ENCODE measurements at places on chromosomes 11 and 22.

DNA sequence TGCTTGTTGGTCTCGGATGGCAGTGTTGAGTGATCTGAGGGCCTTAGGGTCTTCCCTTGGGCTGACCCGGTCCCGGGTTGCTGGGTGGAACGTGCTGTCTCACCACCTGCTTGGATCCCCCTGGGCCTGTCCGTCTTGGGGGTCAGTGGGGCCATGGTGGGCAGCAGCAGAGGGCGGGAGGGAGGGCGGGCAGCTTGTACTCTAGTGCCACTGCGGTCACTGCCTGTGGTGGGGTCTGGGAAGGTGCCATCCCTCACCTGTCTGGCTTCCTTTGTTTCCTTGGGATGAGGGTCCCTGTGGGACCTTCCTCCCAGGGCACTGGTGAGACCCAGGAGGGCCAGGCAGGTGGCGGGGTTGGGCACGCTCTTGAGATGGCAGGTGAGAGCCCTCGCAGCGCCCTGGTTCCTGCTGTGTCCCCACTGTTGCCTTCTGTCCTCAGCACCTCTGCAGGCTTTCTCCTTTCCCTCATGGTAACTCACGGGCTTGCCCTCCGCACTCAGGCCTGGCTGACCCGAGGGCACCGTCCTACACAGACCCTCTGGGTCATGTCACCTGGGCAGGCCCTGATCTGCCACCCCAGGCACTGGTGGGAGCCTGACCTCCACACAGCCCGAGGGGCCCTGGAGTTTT lies 34.2 kb downstream of the TBC1D22A start:
- no peak for DNase-seq

- no peak for DNase-seq
Measured at GRCh38 chr11:114929351-114930000, 251.1 kb downstream of the NXPE2 start.

DNA sequence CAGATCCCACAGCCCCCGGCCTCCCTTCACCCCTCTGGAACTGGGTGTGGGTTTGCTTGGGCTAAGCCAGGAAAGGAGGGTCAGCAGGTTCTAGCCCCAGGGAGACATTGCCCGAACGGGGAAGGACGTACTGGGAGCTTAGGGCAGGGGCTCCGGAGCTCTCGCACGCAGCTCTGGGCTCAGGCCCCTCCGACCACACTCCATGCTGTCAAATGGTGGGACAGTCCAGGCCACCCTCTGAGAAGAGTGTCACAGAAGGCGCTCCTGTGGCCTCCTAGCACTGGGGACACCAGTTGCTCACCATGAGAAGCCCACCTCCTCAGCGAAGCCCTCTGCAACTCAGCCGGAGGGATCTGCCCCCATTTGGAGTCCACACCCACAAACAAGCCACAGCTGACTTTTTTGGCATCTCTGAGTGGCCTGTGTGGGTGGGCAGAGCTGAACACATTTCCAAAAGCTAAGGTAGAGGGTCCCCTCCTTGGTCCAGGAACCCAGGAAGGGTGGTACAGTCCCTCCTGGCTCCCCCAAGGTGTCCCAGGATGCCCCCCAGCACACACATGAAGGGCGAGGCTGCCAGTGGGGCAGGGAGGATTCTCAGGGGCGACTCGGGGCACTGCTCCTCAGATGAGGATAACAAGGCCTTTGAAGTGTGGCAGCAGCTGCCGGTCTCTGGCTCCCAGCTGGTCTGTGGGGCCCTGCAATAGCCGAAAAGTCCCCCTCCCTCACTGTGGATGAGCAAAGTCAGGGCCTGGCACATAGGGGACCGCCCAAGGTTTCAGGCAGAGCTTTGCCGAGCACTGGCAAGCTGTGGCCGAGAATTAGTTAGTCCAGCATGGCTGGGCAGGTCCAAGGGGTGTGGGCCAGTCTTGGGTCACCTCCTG lies 13.0 kb upstream of the TEF start:
- no peak for DNase-seq

GRCh38 chr11:65918211-65919140 lies at the start of gene C11orf68:
C11orf68 (minus strand) TSS chr11:65919062; CDS start chr11:65919031, 31 bp downstream.
- DNase-seq, result no peak

DNA sequence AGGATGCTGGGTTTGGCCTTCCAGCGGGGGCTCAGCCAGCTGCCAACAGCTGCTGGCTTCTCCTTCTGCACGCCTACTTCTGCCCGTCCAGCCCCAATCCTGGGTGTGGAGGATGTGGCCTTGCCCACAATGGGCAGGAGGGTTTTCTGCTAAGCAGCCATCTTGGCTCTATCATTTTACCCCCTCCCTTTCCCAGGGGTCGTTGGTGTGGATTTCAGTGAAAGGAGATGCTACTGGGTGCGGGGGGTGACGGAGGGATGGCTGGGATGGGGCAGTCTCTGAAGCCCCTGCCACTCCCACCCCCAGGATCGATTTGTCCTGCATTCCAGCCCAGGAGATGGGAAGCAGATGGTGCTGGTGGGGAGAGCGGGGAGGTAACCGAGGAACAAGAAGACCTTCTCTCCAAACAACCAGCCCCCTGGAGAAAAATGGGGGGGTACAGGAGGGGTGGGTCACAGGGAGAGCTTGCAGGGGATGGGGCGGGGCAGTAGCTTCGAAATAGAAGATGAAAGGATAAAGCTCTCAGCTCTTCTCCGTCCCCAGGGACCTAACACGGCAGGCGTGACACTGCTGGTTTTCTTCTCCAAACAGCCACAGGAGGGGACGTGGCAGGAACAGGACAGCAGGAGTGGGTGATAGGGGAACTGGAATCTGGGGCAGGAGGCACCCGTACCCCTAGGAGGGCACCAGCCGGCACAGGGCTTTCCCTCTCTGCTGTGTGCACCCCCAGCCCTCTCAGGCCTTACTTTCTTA lies 68.9 kb downstream of the NECTIN1 start:
- DNase-seq, result no peak

DNA sequence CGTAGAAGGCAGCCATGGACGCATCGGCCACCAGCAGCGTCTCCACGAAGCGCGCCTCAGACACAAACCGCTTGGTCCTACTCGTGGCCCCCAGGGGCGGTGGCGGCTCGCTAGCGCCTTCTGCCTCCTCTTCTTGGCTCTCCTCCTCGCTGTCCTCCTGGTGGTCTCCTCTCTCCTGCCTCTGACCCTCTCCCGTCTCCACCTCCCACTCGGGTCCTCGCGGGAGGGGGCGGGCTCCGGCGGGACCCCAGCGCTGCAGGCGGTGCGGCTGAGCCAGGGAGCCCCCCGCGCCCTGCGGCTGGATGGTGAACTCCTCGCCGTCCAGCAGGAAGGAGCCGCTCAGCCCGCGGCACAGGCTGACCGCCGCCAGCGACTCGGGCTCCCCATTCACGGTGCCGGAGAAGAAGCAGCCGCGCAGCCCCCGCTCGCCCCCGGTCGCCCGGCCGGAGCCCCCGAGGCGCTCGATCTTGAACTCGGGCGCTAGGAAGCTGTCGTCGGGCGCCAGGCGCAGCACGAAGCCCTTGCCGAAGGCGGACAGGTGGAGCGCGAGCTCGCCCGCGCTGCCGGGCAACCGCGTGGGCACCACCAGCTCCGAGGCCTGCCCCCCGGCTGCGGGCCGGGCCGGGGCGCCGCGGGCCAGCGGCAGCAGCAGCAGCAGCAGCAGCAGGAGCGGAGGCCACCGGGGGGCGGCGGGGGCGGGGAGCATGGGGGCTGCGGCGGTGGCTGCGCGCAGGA lies 661 bp downstream of the ADAMTS8 start:
- DNase-seq, result no peak
